ENCODE measurements at places on chromosomes 7 and 10.

DNA sequence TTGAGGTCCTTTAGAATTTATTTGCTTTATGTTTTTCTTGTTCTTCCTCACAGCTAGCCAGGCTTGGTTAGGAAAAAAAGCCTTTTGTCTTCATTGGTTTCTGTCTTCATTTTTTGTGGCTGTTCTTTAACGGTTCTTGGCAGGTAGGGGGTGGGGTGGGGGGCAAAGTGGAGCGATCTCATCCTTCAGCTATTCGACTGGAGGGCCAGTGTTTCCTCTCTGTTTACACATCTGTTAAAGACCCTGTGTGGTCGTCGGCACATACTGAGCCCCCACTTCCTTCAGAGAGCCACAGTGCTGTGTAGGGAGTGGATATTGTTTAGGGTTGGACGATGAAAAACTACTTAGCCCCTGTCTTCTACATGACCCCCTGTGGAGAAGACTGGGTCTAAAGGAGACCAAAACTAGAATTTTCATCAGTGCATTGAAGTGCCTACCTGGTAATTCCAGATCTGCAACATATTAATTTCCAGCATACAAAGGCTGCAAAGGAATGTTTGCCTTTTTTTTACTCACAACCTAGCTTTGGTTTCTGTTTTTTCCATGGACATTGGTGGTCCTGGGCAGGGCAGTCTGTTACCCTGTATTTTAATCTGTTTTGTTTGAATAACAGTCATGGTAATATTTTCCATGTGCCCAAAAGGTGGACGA is 29.0 kb downstream of the PRPF18 start:
- no peak for DNase-seq

DNA sequence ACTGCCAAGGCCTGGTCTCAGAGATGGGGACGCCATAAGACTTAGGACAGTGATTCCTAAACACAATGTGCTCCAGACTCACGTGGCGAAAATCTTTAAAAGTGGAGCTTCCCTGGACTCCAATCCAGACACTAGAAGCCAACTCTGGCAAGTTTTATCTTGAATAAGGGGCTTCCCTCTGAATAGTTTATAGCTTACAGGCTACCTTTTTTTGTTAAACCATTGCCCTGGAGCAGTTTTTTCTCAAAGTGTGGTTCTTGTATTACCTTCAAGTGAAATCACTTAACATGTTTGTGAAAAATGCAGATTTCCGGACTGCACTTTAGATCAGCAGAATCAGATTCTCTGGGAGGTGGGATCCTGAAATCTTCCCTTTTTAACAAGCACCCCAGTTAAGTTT is 171.7 kb upstream of the PHF14 start:
- no peak for DNase-seq

DNA sequence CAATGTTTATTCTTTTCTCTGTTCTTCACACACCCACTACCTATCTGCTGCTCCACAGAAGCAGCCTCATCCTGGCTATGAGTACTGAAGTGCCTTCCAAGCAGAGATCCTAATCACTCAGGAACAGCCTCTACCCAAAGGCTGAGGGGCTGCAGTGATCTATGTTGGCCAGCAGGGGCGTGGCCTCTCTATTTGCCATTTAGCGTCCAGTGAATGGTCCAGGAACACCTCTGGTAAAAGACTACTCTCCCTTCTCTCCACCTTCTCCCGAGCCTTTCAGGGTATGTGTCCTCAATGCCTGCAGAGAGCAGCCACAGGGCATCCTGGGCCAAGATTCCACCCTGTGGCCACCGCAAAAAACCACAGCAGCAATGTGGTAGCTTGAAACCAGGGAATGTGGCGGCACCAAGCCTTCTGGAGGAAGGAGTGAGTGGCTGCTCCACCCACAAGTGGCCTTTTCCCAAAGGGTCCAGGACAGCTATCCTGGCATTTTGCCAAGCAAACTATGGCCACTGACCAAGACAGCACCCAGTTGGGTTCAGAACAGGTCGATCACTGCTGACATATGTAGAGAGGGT is 70.9 kb downstream of the SYPL1 start:
- DNase-seq, result peak; percentile 66

GRCh38 chr7:157462419-157462771 is 125.6 kb downstream of the DNAJB6 start:
- DNase-seq, result no peak

DNA sequence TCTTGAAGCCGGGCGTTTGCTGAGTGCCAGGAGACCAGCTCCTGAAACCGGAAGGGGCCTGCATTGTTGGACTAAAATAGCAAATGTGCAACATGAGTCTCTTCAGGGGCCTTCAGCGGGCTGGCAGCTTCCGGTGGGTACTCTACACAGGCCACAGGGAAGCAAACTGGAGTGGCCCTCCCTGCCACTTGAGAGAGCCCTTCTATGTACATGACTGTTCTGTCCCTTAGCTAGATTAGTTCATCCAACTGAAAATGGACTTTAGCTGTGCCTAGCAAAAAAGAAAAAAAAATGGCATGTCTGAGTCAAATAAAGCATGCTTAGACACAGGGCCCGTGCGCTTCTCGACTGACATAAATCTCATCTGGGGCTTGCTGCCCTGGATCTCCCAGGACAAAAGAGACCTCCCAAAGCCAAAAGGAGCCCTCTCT is 115.3 kb upstream of the TCF7L2 start:
- DNase-seq, result no peak

Data from MCF 10A (cell line).